ENCODE measurements at places on chromosomes 6 and 20.

DNA sequence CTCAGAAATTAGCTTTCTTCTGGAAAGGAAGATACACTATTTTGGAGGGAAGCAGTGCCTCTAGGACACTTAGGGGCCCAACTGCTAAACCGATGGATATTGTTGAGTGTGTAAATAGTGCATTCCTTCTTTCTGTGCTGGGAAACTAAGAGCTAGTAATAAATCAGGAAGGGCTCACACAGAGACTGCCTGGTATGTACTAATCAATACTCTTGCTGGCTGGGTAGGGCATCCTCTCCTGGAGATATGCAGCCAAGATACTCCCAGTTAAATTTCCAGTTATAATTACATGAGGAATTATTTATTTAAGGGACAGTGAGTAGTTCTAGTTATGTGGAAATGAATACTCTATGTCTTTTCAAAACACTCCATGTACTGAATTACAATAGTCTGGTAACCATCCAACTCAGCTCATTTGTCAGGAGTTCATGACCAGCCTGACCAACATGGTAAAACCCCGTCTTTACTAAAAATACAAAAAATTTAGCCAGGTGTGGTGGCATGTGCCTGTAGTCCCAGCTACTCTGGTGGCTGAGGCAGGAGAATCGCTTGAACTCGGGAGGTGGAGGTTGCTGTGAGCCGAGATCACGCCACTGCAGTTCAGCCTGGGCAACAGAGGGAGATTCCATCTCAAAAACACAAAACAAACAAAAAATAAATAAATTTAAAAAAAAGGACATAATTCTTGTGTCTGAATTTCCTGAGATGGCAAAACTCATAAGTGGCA is 100.0 kb downstream of the OR2B2 start:
- no peak for DNase-seq

- peak; percentile 49 for DNase-seq
Observed at GRCh38 chr20:15654208-15654649, 919.0 kb downstream of the KIF16B start.

GRCh38 chr6:25511376-25511775 is 140.6 kb upstream of the SCGN start:
- peak; percentile 20 for DNase-seq

DNA sequence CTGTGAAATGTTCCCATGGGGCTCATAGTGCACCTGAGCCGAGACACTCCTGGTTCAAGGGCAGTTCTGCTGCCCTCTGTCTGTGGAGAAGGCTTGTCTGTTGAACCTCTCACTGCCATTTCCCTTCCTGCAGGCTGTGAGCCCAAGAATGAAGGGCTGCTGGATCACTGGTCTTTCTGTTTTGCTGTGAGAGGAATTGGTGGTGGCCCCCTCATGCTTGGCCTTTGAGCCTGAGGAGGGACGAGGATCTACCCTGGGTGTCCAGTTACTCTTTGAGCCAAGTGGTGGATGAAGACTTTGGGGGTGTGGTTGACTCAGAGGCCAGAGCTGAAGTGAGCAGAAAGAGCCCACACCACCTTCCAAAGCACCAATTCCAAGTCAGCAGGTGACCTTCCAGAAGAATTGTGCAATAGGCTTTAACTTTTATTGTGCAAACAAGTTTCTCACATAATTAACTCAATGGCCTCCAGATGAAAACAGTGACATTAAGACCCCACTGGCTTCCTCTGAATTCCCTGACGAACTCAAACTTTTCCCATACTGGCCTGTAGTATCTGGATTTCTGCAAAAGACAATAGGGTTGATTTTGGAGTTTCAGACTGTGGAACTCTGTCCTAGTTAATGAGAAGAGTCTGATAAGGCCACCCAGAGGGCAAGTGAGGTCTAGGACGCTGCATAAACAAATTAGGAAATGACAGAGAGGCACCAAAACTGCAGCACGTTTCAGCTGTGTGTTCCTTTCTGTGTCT is 101.5 kb downstream of the PHACTR3 start:
- no peak for DNase-seq

DNA sequence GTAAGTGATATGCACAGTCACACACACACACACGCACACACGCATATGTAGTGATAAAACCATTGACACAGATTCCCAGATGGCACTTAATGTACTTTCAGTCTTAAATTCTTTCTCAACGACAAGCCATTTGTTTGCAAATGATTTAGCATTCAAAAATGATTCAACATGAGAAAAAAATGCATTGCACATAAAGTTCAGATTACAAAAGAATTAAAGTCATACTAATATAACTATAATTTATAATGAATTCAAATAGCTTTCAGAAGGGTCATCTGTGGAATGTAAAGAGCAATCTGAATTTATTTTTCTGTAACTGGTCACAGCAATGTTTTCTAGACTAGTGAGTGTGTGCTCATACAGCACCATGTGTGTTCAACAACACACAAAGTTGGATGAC is 521.6 kb upstream of the ZNF337 start:
- DNase-seq = peak; percentile 68

GRCh38 chr6:80331974-80332373 is 225.5 kb downstream of the BCKDHB start:
- DNase-seq = no peak

DNA sequence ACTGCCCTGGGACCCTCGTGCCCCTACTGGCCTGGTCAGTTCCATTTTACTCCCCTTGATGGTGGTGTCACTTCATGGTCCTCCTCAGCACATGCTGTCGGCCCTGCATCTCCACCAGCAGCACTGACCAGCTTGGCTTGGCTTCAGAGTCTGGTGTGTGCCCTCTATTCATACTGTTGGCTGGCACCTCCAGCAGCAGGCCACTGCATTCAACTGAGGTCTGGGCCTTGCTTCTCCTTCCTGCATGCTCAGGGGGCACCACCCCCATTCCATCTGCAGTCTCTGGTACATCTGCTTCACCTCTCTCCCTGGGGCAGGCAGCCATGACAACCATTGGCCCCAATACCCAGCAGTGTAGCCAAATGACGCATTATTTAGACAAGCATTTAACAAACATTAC is 155.9 kb downstream of the SLC24A3 start:
- DNase-seq = no peak

- no peak for DNase-seq
Observed at GRCh38 chr6:44539701-44540355, 152.3 kb downstream of the CDC5L start.

GRCh38 chr20:49995586-49995985 is 12.8 kb downstream of the SNAI1 start:
- DNase-seq = no peak

GRCh38 chr20:32582659-32583580 is 2.2 kb downstream of the NOL4L start:
- DNase-seq = no peak

DNA sequence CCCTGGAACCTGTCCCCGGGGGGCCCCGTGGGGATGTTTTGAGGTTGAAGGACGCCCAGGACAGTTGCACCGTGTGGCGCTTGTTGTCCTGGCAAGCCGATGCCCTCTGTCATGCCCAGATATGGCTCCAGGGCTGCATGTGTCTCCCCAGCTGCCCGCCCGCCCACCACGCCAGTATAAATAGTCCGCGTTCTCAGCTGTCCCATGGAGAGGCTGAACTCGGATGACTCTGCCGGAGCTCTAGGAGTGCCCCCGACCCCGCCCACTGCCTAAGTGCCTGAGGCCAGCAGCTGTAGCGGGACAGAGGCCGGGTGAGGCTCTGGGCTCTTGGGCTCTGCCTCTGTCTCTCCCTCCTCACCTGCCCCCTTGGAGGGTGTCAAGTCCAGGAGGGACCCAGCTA is 83.0 kb upstream of the GATA5 start:
- DNase-seq = no peak

GRCh38 chr6:166554316-166554715 is 32.2 kb downstream of the RAMACL start:
- DNase-seq = peak; percentile 51

DNA sequence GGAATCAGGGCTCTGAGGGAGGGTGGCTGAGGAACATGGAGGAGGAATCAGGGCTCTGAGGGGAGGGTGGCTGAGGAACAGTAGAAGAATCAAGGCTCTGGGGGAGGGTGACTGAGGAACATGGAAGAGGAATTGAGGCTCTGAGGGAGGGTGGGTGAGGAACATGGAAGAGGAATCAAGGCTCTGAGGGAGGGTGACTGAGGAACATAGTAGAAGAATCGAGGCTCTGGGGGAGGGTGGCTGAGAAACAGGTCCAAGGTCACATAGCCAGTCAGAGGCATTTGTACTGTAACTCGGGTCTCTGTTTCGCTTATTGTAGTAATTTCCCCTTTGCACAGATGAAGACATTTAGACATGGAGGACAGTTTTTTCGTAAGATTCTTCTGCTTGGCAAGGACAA is 164.8 kb downstream of the SOBP start:
- no peak for DNase-seq

- no peak for DNase-seq
Observed at GRCh38 chr6:149122850-149123821, 194.4 kb upstream of the TAB2 start.
